ENCODE measurements at places on chromosomes 5 and 9. TPM values are rescaled to one million over a fixed set of nuclear protein-coding genes. Genes with fewer than 3 reads are reported as not detected.

DNA sequence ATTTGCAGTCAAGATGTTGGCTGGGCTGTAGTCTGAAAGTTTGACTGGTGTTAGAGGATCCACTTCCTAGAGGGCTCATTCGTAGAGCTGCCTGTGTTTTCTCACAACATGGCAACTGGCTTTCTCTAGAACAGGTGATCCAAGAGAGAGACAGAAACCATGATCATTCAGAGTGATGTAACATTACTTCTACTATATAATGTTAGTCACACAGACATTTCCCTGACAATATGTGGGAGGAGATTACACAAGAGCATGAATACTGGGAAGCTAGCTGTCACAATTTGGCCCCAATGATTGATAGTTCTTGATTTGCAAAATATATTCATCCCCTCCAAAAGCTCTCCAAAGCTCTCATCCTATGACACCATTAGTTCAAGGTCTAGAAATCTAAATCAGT, 10.9 kb upstream of the TMEM161B start:
- DNase-seq, result no peak

PRDM9 gene
- total RNA-seq, result not detected

GRCh38 chr5:82909771-82910170, 167.4 kb downstream of the TMEM167A start:
- no peak for DNase-seq

PTCD2 gene
- total RNA-seq, result 13.6 TPM

- DNase-seq, result peak; percentile 61
These were observed 286.8 kb downstream of the NR2F1-AS1 start for GRCh38 chr5:93294199-93294598.

DNA sequence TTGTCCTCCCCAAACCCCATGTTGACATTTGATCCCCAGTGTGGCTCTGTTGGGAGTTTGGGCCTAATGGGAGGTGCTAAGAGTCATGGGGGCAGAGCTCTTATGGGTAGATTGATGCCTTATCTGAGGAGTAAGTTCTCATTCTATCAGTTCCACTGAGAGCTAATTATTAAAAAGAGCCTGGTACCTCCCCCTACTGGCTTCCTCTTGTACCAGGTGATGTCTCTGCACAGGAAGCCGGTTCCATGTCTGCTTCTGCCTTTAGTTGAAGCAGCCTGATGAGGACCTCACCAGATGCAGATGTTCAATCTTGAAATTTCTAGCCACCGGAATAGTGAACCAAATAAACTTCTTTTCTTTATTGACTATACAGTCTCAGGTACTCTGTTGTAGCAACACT, 10.8 kb downstream of the GABRB2 start:
- DNase-seq, result no peak

DNA sequence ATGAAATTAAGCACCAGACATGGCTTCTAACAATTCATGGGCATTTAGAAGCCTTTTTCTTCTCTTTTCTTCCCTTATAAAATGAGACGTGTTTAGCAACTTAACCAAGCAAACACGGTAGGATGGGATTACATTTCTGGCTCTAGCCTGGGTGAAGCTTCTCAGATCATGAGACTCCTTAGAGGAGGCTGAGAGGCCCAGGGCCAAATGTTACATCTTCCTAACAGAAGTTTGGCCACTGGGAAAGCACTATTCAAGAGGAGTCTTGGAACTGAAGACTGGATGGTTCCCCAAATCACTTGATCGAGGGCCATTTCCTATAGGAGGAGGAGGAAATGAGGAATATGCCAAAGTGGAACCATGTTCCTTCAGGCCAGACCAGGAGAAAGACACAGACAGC, 1.9 kb downstream of the GABRP start:
- DNase-seq, result no peak

DNA sequence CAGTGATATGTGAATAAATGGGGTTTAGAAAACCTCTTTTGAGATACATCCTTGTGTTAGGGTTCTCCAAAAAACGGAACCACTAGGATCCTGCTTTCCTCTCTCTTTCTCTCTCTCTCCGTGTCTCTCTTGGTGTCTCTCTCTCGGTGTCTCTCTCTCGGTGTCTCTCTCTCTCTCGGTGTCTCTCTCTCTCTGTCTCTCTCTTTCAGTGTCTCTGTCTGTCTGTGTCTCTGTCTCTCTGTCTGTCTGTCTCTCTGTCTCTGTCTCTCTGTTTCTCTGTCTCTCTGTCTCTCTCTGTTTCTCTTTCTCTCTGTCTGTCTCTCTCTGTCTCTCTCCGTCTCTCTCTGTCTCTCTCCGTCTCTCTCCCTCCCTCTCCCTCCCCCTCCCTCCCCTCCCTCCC, 7.8 kb upstream of the TEX48 start:
- DNase-seq, result no peak

PCDHB8 gene
- 0.27 TPM for total RNA-seq

GRCh38 chr9:91154686-91155085, 207.0 kb downstream of the AUH start:
- DNase-seq, result no peak

SLCO6A1 gene
- not detected for total RNA-seq

- peak; percentile 53 for DNase-seq
These were observed 807 bp upstream of the PLGRKT start for GRCh38 chr9:5438301-5439162.

DNA sequence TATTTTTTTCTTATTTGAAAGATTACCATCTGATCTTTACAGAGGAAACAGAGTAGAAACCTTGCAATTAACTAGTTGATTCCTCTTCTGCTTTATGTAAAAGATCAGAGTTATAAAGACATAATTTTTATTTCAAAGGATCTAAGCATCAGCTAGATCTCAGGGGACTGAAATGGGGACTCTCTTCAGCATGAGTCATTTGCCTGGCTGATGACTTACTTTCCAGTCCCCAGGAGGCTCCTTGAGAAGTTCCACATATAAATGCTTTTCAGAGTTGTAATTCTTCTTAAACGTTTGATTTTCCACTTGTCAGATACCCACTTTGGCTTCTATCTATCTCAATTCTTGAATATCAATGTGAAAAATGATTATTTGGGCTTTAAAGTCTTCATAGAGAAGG, 389.4 kb downstream of the RAB3C start:
- DNase-seq, result peak; percentile 13

TAL2 gene
- not detected for total RNA-seq

DNA sequence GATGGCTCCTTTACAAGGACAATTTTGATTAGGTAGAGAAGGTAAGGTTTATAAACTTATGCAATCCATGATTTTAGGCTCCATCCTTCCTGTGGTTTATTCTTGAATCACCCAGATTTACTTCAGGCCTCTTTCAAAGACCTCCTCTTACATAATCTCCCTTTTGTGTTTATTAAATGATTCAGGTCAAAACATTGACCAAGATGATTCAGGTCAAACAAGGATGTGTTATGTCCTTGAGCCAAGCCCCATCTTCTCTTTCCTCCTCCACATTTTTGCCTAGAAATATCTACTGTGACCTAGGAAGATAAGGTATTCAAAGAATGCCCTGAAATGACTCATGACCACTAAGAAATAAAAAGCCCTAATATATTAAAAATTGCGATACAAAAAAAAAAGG, 31.8 kb upstream of the TLR4 start:
- peak; percentile 60 for DNase-seq

CATSPER3 gene
- total RNA-seq, result 0.09 TPM

- DNase-seq, result no peak
These were observed 70.2 kb downstream of the FNBP1 start for GRCh38 chr9:129972816-129973215.

DNA sequence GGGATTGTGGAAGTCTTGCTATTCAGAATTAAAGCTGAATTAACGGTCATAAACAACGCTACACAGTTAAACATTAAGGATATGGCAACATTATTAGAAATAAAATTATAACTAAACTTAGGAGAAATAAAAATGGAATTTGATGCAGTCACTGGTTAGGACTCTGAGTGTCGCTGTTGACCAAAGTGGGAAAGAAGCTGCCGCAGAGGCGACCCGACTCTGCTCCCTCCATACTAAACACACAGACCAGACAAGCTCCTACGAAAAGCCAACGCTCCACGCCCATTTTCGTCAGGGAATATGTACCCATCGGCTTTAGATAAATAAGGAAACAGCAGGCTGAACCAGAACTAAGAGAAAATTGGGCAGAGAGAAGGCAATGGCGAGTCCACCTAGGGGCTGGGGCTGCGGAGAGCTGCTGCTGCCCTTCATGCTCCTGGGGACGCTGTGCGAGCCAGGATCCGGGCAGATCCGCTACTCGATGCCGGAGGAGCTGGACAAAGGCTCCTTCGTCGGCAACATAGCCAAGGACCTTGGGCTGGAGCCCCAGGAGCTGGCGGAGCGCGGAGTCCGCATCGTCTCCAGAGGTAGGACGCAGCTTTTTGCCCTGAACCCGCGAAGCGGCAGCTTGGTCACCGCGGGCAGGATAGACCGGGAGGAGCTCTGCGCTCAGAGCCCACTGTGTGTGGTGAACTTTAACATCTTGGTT, at the start of gene PCDHGA5:
PCDHGA5 (plus strand) TSS at position 211 of the 709 bp plus-strand sequence; CDS start at position 380, 169 bp downstream.
- peak; percentile 49 for DNase-seq

SLC4A9 gene
- not detected for total RNA-seq

DNA sequence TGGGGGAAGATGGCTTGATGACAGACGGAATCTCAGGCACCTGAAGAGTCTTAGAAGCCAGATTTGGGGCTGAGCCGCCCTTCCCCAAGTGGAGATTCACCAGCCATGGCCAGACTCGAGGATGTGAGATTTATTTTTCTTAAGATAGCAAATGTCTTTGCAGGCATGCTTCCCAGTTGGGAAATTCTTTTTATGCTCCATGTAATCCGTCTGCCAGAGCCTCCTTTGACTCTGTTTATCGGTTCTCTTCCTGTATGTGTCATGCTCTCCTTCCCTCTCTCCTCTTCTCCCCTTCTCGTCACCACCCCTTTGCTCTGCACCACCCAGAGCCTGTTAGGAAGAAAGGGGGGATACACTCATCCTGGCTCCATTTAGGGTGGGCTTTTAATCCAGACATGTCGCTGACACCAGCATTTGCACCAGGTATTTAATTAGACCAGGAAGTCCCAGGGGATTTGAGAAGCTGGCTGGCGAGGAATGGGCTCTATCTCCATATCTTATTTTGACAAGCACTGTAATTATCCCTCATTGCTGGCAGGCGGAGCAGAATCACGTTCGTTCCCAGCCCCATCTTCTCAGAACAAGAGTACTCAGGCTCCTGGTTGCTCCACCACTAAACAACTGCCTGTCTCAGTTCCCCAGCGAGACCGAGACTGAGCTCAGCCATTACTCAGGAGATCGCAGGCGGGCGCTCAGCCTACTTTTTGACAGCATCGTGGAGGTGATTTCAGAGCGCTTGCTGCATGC, 50.9 kb downstream of the KCNIP1 start:
- peak; percentile 51 for DNase-seq

PKD2L2 gene
- not detected for total RNA-seq

- DNase-seq, result no peak
These were observed 118.3 kb downstream of the SLC1A3 start for GRCh38 chr5:36724467-36725332.

ZNF79 gene
- total RNA-seq, result 21.0 TPM

IFNB1 gene
- total RNA-seq, result not detected

- DNase-seq, result no peak
These were observed 40.1 kb downstream of the SLC1A1 start for GRCh38 chr9:4530375-4530774.

GOLPH3 gene
- 104 TPM for total RNA-seq

- peak; percentile 15 for DNase-seq
These were observed 7.2 kb upstream of the PSD2 start for GRCh38 chr5:139788294-139788910.

DNA sequence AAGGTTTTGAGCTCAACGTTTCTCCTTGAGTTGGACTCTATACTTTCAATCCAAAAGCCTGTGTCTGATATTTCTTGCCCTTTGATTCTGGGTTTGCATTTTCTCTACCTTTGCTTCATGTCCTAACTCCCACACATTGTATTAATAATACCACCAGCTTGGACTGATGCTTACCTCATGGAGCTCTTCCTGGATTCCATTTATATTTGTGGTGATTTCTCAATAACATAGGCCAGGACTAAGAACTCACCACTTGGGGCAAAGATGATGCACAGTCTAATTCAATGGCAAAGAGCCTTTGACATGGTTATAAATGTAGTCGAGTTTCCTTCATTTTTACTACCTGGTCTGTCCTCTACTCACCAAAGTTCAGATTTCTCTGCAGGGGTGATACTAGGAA, 27.5 kb upstream of the EFNA5 start:
- peak; percentile 5 for DNase-seq

DNA sequence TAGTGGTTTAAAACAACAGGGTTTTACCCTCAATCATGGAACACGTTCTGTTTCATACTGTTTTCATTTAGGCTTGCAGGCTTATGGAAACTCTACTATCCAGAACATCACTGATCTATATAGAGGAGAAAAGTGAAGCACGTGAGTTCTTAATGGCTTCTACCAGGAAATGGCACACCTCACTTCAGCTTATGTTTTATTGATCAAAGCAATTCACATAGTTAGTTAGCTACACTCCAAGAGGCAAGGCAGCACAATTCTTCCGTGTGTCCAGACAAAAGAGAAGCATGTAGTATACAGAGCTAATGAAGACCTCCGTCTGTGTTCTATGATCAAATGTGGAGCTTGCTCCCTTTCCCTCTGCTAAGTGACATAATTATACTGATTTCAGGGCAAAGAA, 353.3 kb upstream of the CD180 start:
- DNase-seq, result no peak

GRCh38 chr5:9625286-9625685, 4.9 kb downstream of the TAS2R1 start:
- DNase-seq, result peak; percentile 4

DNA sequence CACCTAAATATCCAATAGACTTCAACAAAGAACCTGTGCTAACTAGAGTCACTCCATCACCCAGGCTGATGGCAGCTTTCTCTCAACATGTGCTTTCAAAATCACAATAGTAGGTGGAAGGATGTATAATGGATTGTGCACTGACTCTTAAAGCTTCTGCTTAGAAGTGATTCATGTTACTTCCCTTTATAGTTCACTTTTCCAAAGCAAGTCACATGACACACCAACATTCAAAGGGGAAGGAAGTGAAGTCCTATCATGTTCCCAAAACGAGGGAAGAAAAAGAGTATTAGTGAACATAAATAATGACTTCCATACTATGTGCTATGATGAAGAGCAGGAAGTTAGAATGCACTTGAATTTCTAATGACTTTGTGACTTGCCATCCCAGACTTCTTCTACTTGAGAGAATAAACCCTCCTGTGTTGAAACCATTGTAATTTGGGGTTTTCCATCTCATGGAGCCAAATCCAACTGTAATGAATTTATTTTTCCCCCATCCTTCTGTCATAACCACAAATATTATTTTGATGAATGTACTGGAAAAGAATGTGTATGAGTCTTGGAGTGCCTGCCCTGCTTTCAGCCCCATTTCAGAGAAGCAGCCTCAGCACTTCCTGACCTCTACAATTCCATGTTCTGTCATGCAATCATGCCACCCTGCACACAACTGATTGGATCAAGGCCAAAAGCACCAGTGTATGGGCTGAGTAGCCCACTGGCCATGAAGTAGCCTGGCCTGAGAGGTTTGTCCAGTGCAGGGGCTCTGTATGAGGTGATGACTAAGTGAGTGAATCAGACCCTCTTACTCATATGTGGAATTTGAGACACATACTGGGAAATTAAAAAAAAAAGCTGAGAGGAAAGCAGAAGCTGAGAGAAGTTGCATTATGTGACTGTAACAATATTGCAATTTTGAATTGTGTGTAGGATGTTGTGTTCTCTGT, 525.9 kb upstream of the CLINT1 start:
- peak; percentile 97 for DNase-seq

SOHLH1 gene
- not detected for total RNA-seq

ZNF189 gene
- 18.3 TPM for total RNA-seq

Measured in fibroblast of the aortic adventitia (primary cell).